Dorsolateral prefrontal cortex (tissue), 122 donors: ENCODE measurements at places on chromosomes 3 and 15. TPM values are rescaled to one million over a fixed set of nuclear protein-coding genes. Genes with fewer than 3 reads are reported as not detected.

IGF1R gene
- 64.3 TPM for total RNA-seq

IMPG2 gene
- 1.2 TPM for total RNA-seq

CFAP92 gene
- 10.8 TPM for total RNA-seq

HRH1 gene
- total RNA-seq: 12.3 TPM

TMEM40 gene
- not detected for total RNA-seq

CADPS gene
- 236 TPM for total RNA-seq

ITIH1 gene
- not detected for total RNA-seq

SH3BP5 gene
- 73.5 TPM for total RNA-seq

TRANK1 gene
- total RNA-seq: 44.1 TPM

LRRC2 gene
- total RNA-seq: 6.6 TPM

SOX14 gene
- total RNA-seq: not detected

CCDC39 gene
- 3.0 TPM for total RNA-seq

TMEM108 gene
- 33.5 TPM for total RNA-seq

CLRN1 gene
- total RNA-seq: not detected

SLC9C1 gene
- not detected for total RNA-seq
